CD4-positive, alpha-beta memory T cell (primary cell): ENCODE measurements at places on chromosomes 5 and 9.
A peak's percentile ranks its signal among the peaks of the same experiment; 100 is the strongest.

- H3K27ac ChIP-seq: no peak overlapping the region
- H3K27me3 ChIP-seq: no peaks in the 10 kb centered on the region
- H3K4me1 ChIP-seq: no peaks in the 10 kb centered on the region
- DNase-seq: no peak
- no peaks in the 10 kb centered on the region for H3K36me3 ChIP-seq
These were observed 141.8 kb downstream of the FAM174A start for GRCh38 chr5:100676817-100677631.

GRCh38 chr5:132471944-132472343 lies 18.6 kb downstream of the IRF1 start:
- H3K4me1 ChIP-seq: peaks cover 97% of the 10 kb centered on the region
- no peaks in the 10 kb centered on the region for H3K36me3 ChIP-seq
- no peak for DNase-seq
- H3K4me3 ChIP-seq: no peak overlapping the region
- no peaks in the 10 kb centered on the region for H3K27me3 ChIP-seq

GRCh38 chr5:74378464-74378863 lies 262.1 kb downstream of the ENC1 start:
- H3K4me3 ChIP-seq: no peak overlapping the region
- no peak overlapping the region for H3K27ac ChIP-seq
- DNase-seq: no peak

DNA sequence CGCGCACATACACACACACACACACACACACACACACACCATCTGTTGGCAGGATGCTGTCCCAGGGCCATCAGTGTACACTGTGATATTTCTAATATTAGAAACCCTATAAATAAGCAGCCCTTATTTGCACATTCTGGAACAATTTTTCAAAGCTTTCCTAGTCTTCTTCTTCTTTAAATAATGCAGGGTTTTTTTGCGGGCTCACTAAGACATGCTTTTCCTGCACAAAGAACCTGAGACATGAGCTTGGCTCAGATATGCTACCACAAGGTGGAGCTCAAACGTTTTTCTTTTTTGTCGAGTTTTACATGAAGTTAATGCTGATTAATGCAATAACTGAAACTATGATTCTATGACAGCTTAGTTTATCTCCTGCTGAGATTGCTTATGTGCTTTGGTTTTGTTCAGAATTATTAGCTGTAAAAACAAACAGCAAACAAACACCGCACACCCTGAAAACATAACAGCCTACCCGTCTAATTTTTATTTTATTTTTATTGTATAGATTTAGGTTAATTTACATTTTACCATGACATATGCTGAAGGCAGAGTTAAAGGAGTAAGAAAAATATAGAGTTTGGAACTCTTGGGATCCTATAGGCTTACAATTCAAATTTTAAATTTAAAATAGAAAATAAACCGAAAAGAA lies 95.8 kb downstream of the ALDH1A1 start:
- H3K36me3 ChIP-seq: no peaks in the 10 kb centered on the region
- peak; percentile 8 for DNase-seq
- H3K4me3 ChIP-seq: no peak overlapping the region
- no peak overlapping the region for H3K27ac ChIP-seq
- H3K4me1 ChIP-seq: no peaks in the 10 kb centered on the region

DNA sequence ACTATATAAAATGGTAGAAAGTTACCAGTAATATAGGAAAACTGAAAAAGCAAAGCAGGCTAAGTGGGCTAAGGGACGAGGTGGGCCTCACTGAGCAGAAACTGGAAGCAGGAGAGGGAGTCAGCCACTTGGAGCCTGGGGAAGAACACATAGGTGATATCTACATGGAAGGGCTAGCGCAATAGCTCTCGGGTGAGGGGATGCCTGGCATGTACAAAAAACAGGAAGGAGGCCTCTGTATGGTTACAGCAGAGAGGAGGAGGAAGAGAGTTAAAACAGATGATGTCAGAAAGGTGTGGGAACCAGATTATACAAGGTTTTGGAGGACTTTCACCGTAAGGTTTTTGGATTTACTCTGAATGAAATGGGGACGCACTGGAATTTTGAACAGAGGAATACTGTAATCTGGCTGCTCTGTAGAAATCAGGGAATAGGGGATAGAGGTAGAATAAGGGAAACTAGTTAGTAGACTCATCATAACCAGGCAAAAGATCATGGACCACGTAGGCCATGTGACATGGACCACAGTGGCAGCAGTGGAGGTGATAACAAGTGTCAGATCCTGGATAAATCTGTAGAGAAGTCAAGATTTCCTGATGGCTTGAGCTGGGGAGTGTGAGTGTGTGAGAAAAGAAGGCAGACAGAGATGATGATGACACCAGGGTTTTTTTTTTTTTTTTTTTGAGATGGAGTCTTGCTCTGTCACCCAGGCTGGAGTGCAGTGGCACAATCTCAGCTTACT lies 52.5 kb downstream of the FNBP1 start:
- DNase-seq: peak; percentile 66
- peak overlapping the region; percentile 73 for H3K27ac ChIP-seq
- H3K4me1 ChIP-seq: peaks cover 70% of the 10 kb centered on the region
- peaks cover 10% of the 10 kb centered on the region for H3K36me3 ChIP-seq
- no peaks in the 10 kb centered on the region for H3K27me3 ChIP-seq

DNA sequence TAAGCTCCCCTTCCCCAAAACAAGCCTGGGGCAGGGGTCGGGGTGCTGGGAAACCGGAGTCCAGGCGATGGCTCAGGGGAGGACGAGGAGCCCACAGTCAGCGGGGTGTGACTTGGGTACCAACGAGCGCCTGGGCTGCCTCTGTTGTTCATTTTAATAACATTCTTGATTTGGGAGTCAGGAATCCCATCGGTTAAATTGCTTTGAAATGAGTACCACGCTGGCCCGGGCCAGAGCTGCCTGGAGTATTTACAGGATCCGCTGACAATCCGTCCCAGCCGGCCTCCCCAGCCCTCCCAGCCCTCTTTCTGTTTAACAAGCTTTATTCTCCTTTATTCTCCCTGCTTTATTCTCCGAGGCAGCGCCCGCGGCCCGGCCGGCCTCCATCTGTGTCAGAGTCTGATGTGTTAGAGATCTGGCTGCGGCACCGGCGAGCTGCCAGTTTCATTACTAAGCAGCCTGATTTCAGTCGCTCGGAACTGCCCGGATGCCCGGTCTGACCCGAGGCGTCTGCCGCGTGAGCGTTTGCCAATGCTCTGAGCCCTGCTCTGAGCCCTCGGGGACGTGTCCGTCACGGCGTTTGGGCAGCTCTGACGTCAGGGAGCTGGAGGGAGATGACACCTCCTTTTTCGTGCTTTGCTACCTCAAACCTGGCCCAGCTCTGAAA lies 16.5 kb upstream of the QRFP start:
- DNase-seq: peak; percentile 9
- no peak overlapping the region for H3K27ac ChIP-seq
- H3K27me3 ChIP-seq: peaks cover 10% of the 10 kb centered on the region
- H3K4me3 ChIP-seq: no peak overlapping the region

DNA sequence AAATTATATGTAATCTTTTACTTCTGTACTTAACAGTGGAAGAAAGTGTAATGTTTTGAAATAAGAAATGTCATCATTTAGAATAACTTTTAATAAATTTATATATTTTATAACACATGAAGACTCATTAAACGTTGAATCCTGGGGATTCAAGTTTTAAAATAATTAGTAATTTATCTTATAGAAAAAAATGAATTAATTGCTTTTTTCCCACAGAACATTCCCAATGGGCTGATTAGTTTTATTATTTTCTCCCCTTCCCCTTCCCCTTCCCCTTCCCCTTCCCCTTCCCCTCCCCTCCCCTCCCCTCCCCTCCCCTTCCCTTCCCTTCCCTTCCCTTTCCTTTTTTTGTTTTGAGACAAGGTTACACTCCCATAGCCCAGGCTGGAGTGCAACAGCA lies 79.7 kb downstream of the MRPS30 start:
- H3K4me3 ChIP-seq: no peak overlapping the region
- no peak overlapping the region for H3K27ac ChIP-seq
- no peaks in the 10 kb centered on the region for H3K36me3 ChIP-seq

- no peak overlapping the region for H3K4me3 ChIP-seq
- H3K27me3 ChIP-seq: no peaks in the 10 kb centered on the region
- H3K36me3 ChIP-seq: no peaks in the 10 kb centered on the region
These were observed 227.3 kb downstream of the MCTP1 start for GRCh38 chr5:95057615-95058014.

GRCh38 chr5:160155017-160155750 lies 35.9 kb upstream of the PWWP2A start:
- H3K4me3 ChIP-seq: no peak overlapping the region
- H3K36me3 ChIP-seq: no peaks in the 10 kb centered on the region
- H3K27ac ChIP-seq: no peak overlapping the region
- no peak for DNase-seq
- H3K27me3 ChIP-seq: no peaks in the 10 kb centered on the region
- H3K4me1 ChIP-seq: peaks cover 6% of the 10 kb centered on the region

- no peaks in the 10 kb centered on the region for H3K27me3 ChIP-seq
- no peak overlapping the region for H3K27ac ChIP-seq
- DNase-seq: no peak
These were observed 282.9 kb upstream of the MAP3K1 start for GRCh38 chr5:56532466-56532865.

- no peaks in the 10 kb centered on the region for H3K36me3 ChIP-seq
- H3K27me3 ChIP-seq: no peaks in the 10 kb centered on the region
- no peak overlapping the region for H3K4me3 ChIP-seq
These were observed 236.3 kb downstream of the NSG2 start for GRCh38 chr5:174281855-174282254.

DNA sequence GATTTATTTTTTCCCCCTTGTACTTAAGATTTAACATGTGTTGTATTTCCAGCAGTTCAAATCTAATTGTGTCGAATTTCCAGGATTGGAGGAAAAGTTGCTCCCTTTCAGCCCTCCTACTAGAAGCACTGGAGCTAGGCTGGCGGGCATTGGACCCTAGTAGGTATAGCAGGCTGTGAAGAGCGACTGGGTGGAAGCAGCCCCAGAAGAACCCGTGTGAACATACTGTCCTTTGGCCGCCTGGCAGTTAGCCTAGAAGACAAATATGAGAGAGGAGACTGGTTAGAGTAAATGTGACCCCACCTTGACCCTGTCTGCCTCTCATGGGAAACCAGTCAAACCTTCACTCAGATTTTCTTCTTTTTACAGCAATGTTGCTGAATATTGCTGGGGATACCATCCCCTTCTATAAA lies 13.9 kb downstream of the ALDOB start:
- no peaks in the 10 kb centered on the region for H3K36me3 ChIP-seq
- no peak overlapping the region for H3K27ac ChIP-seq
- no peaks in the 10 kb centered on the region for H3K27me3 ChIP-seq

GRCh38 chr9:71071633-71072032 lies 49.8 kb downstream of the TRPM3 start:
- H3K36me3 ChIP-seq: no peaks in the 10 kb centered on the region
- no peak overlapping the region for H3K27ac ChIP-seq
- no peak overlapping the region for H3K4me3 ChIP-seq
- no peak for DNase-seq
- H3K27me3 ChIP-seq: no peaks in the 10 kb centered on the region
- H3K4me1 ChIP-seq: no peaks in the 10 kb centered on the region

DNA sequence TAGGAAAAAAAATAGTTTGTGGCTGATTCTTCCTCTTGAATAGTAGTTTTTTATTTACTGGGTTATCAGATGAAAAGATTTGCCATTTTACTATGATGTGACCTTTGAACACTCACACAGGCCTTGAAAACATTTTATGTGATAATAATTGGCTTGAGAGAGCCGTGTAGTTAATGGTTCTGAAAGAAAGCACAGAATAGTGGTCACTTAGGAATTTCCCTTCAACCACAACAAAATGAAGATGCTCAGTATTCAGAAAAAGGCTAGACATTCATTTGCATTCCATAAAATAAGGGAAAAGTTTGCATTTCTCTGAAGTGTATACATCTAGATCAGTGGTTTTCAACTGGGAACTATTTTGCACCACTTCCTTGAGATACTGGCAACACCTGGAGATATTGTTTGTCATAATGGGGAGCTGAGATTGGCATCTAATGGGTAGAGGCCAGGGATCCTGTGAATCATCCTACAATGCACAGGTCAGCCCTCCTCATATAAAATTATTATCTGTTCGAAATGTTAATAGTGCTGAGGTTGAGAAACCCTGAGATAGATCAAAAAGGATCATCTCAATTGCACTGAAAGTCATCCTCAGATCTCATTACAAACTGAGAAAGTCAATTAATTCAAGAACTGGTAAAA lies 446.4 kb upstream of the CCNG1 start:
- DNase-seq: no peak
- no peaks in the 10 kb centered on the region for H3K27me3 ChIP-seq
- no peaks in the 10 kb centered on the region for H3K4me1 ChIP-seq
- H3K4me3 ChIP-seq: no peak overlapping the region
- H3K27ac ChIP-seq: no peak overlapping the region

DNA sequence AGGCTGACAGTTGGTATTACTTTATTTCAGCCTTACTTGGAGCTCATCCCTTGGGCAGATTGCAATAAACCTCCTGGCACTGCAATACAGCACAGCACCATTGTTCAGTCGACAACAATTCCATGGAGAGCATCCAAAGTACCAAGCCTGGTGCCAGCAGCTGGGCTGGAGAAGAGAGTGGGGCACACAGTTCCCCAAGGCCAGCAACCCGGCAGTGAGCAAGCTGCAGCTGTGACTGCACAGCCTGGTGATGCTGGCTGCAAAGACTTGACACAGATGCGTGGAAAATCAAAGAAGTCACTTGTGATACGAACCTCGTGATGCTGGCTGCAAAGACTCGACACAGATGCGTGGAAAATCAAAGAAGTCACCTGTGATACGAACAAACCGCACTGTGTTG lies 125.4 kb downstream of the ATPSCKMT start:
- no peaks in the 10 kb centered on the region for H3K27me3 ChIP-seq
- no peak for DNase-seq
- H3K36me3 ChIP-seq: no peaks in the 10 kb centered on the region
- no peak overlapping the region for H3K27ac ChIP-seq

- DNase-seq: no peak
- no peak overlapping the region for H3K27ac ChIP-seq
- no peak overlapping the region for H3K4me3 ChIP-seq
- no peaks in the 10 kb centered on the region for H3K36me3 ChIP-seq
- H3K27me3 ChIP-seq: no peaks in the 10 kb centered on the region
- H3K4me1 ChIP-seq: no peaks in the 10 kb centered on the region
These were observed 51.2 kb downstream of the SLC1A3 start for GRCh38 chr5:36657563-36657995.
